ENCODE measurements at places on chromosomes 4 and X.
A peak's percentile ranks its signal among the peaks of the same experiment; 100 is the strongest.

DNA sequence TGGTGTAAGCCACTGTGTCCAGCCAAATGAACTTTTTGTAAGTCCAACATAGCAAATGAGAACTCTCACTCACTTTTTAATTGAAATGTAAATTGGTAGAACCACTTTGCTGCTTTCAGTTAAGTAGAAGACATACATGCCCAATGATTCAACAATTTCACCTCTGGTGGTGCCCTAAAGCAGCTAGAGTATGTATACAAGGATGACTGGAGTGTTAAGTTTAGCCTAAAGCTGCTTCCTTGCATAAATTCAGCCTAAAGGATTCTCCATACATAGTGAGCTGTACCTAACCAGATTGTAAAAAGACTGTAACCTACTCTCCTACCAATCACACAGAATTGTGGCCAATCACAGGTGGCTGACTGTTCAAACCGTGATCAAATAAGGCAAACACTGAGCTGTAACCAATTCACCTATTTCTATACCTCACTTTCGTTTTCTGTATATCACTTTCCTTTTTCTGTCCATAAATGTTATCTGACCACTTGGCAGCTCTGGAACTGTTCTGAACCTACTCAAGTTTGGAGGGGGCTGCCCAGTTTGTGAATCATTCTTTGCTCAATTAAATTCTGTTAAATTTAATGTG is 39.9 kb downstream of the PDS5A start:
- DNase-seq, result no peak

GRCh38 chr4:102420563-102421398 is 75.5 kb upstream of the SLC39A8 start:
- no peak for DNase-seq

- no peak for DNase-seq
Observed at GRCh38 chr4:3462790-3463415, at the start of gene DOK7. Gene DOK7, plus strand, starts transcription at chr4:3463306. Its CDS starts 70 bp downstream, at chr4:3463376.

DNA sequence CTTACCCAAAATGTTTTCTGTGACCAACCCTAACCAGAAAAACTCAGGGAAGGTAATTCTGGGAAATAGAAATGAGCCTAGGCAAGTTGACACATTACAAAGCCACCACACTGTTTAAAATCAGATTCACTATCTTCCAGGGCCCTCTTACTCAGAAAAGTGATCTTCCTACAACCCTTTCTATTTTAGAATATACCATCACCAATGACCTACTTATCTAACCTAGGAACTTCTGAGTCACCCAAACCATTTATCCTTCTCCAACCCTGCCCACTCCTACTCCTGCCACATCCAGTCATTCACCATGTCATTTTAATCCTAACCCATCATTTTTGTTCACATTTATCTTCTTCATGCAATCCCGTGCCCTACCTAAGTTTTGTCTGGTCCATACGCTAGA is 89.9 kb downstream of the FTHL17 start:
- no peak for DNase-seq

DNA sequence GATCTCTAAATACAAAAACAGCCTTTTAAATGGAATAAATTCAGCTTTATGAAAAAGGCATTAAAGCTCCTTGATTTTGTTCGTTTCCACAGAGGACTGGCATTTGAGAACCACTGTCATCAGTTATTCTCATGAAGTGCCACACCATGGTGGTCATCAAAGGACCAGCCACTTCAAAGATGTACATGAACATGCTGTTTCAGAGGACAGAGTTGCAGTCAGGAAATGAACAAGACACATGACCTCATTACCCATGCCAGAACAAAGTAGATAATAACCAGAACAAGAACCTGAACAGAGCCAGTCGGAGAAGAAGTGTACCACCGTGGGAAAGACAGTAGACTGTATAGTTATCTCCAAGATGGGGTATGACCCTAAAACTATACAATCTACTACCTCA is 122.7 kb upstream of the HSD17B10 start:
- DNase-seq, result no peak

GRCh38 chrX:132114607-132115006 is 13.2 kb downstream of the FRMD7 start:
- no peak for DNase-seq

- DNase-seq, result no peak
Observed at GRCh38 chr4:11073621-11074051, 355.1 kb downstream of the HS3ST1 start.

DNA sequence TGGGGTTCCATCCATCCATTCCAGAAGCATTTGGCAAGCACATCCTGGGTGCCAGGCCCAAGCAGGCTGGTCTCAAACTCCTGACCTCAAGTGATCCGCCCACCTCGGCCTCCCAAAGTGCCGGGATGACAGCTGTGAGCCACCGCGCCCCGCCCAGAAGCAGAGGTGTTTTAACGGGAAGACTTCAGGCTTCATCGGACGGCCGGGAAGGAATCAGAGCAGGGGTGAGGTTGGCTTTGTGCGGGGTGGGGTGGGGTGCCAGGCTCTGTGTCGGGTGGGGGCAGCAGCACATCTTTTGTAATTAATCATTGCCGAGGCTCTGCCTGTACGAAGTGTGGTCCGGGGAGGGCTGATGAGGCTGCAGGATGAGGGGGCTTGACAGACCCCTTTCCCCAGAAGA is 5.1 kb upstream of the SLC25A6 start:
- DNase-seq, result no peak

- no peak for DNase-seq
Observed at GRCh38 chr4:40182954-40183353, 13.9 kb upstream of the RHOH start.

DNA sequence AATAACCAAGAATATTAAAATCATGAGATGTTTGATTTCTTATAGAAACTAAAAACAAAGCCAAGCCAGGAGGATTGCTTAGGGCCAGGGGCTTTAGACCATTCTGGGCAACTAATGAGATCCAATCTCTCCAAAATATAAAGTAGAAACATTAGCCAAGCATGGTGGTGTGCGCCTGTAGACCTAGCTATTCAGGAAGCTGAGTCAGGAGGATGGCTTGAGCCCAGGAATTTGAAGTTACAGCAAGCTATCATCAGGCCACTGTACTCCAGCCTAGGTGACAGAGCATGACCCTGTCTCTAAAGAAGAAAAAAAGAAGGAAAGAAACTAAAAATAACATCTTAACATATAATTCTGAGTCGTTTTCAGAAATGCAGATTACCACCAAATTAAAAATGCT is 96.7 kb downstream of the NAF1 start:
- no peak for DNase-seq

- DNase-seq, result no peak
Observed at GRCh38 chrX:67338262-67338661, 205.6 kb upstream of the AR start.

- DNase-seq, result no peak
Observed at GRCh38 chrX:97452283-97452682, 568.6 kb downstream of the RPA4 start.

DNA sequence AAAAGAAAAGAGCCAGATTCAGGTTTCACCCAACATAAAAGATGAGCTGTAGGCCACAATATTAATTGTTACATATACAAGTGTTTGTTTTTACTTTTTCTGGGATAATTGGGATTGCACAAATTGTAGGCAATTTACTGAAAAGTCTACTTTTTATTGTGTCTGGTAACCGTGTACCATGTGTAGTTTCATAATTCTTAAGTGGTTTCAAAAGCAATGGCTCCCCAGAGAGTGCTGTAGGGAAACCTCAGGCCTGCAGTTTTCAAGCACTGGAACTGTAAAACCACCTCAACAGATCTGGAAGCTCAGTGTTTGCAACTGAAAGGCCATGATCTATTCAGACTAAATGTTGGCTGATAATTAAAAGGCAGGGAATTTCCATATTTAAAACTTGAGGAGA is 53.9 kb upstream of the MMAA start:
- DNase-seq, result no peak

- DNase-seq, result no peak
Observed at GRCh38 chrX:7131621-7132020, 15.9 kb upstream of the STS start.

- DNase-seq, result no peak
Observed at GRCh38 chr4:21763855-21764254, 184.7 kb downstream of the KCNIP4 start.

DNA sequence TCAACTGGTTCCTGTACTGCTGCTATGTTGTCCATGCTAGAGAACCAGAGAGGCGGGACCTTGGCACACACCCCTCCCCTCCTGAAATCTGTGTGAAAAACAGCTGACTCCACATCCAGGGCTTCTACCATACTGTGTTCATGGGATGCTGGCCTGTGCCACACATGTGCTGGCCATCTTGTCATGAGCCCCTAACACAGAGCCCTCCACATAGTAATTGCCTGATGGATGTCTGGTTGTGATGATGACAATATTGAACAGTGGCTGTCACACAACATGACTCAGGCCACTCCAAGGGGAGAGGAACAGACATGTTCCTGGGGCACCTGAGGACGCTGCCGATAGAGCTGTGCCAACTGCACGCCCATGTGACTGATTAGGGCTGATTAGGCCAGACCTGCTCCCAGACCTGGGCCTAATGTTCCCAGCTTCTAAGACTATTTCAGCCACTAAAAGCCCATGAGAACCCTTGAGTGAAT is 13.1 kb downstream of the SLC25A5 start:
- DNase-seq, result no peak

DNA sequence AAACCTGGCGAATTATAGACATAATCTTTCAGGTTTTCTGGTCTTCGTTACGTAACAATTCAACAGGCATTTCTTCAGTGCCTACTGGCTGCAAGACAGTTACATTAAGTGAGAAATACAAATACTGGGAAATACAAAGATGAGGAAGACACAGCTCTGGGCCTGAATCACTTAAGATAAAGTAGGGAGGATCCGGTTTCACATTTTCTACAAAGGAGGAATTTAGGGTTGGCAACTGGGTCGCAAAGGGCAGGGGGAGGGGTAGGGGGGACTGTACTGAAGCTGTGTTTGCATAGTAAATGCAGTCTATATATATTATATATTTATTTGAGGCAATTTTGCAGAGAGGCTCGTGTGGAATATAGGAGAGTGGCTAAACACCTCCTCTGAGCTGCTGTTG is 107.4 kb downstream of the MAML3 start:
- DNase-seq, result no peak

- DNase-seq, result no peak
Observed at GRCh38 chrX:106707771-106708454, 18.6 kb upstream of the RNF128 start.

GRCh38 chrX:53631156-53631555 is 55.4 kb downstream of the HUWE1 start:
- no peak for DNase-seq

- no peak for DNase-seq
Observed at GRCh38 chr4:186105647-186106321, 1.3 kb downstream of the FAM149A start.

DNA sequence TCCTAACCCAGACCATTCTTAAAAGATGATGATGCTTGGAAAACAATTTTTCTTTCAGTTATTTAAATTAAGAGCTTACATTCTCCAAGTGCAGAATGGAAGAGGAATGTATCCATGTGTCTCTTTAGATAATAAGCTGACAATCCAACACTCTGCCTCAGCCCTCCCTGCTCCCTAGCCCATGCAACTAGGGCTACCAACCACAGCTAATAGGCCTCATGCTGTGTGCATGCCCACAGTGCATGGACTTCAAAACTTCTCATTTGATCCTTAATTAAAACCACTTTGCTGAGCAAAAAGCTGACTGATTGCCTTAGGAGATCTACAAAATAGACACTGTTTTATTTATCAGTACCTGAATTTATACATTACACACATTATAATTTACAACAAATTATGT is 473.9 kb downstream of the GALNTL6 start:
- DNase-seq, result no peak

GRCh38 chr4:24816797-24817196 is 21.4 kb downstream of the SOD3 start:
- no peak for DNase-seq

- no peak for DNase-seq
Observed at GRCh38 chr4:8909548-8909947, 37.9 kb upstream of the HMX1 start.

DNA sequence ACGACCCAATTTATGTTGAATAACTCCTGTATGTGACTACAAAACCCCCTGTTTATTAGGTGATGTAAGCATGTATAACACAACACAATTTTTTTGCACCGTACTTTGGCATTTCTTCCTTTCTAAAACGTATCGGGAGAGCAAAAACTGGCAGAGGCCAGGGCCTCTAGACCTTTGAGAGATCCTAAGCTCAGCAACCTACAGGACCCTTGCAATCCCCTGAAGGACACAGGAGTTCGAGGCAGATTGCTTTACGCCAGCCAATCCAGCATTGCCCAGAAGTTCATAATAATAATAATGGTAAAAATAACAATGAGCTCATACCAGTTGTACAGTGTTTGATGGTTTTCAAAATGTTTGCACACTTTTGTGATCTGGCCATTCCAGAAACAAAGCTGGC is 7.7 kb downstream of the NKX3-2 start:
- DNase-seq, result no peak

DNA sequence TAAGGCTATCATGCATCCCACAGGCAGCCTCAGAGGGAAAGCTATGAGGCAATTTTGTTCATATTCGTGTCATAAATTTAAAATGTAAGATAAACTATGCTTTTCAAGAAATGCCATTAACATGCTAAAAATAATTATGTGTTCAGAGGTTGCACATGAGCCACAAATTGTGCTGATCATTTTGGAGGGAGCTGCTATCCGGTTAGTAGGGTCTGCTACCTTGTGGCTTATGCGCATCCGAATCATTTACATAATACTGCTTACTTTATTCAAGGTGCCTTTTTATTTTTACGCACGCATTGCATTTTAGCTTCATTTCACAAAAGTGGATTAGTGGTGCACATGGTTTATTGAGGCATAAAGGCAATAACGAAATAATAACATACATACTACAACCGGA is 76.4 kb upstream of the WWC2 start:
- no peak for DNase-seq

DNA sequence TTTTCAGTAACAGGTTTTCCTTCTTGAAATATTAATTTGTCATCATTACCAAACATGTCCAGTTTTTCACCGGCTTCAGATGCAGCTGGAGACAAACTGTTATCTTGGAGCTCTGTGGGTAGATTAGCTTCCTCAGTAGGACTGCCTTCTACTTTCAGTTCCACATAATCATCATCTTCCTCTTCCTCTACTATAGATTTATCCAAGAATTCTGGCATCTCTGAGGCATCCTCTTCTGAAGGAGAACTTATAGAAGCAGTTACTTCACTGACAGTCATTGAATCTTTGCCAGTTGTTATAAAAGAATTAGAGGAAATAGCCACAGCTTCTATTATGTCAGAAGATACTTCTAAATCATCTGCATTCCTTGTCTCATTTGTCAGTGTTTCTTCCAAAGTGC is 162.9 kb downstream of the LRBA start:
- no peak for DNase-seq

DNA sequence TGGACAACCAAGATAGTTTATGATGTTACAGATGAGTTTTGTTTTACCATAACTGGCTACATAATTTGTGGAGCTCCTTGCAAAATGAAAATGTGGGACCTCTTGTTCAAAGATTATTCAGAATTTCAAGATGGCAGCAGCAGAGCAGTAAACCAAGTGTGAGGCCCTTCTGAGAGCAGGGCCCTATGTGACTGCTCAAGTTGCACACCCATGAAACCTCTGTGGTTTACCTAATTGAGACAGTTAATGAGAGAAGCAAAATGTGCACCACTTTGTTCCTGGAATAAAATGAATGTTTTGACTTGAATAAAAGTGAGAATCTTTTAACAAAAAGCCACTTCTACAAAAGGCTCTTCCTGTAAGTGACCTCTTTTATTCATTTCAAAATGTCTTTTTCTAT is 519.2 kb downstream of the RPA4 start:
- no peak for DNase-seq

GRCh38 chr4:82954212-82954611 is 53.7 kb downstream of the THAP9 start:
- DNase-seq, result no peak

- peak; percentile 26 for DNase-seq
Observed at GRCh38 chr4:8198906-8199593, at the start of gene SH3TC1. Gene SH3TC1, plus strand, starts transcription at chr4:8199290. Its CDS starts 5,905 bp downstream, at chr4:8205195.
